ENCODE measurements at places on chromosomes 5 and 9.
A peak's percentile ranks its signal among the peaks of the same experiment; 100 is the strongest.

DNA sequence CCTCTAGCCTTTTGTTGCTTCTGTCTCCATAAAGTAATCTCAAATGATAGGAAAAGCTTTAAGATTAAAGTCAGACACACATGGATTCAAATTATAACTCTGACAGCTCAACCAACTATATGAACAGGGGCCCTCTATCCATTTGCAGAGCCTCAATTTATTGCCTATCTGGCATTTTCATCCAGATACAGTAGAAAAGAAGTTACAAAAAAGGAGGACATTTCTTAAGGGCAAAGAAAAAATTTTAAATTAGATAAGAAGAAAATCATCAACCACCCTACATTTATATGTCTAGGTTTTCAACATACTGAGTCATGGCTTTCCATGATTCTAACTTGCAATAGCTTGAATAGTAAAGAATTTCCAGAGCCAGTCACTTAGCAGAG lies 567.2 kb downstream of the CAAP1 start:
- DNase-seq, result no peak

DNA sequence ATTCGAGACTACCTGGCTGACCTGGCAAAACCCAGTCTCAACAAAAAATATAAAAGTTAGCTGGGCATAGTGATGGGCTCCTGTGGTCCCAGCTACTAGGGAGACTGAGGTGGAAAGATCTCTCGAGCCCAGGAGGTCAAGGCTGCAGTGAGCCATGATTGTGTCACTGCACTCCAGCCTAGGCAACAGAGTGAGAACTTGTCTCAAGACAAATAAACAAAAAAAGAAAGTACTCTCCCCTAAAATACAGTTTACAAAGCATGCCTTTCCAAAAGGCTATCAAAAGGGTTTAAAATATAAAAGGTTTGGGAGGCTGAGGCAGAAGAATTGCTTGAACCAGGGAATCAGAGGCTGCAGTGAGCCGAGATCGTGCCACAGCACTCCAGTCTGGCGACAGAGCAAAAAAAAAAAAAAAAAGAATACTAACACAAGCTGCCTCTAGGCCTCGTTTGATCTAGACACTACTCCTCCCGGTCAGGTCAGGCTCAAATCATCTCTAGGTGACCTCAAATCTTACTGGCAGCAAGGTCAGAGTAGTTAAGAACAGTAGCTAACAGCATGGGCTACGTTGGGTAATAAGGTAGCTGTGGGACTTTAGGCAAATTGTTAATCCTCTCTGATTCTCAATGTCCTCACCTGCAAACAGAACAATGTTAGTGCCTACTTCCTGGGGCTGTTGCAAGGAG lies 9.3 kb downstream of the NAIF1 start:
- no peak for DNase-seq

GRCh38 chr9:71796100-71796767 lies 27.9 kb upstream of the CEMIP2 start:
- peak; percentile 15 for DNase-seq

GRCh38 chr9:72855321-72855720 lies 97.5 kb downstream of the ALDH1A1 start:
- no peak for DNase-seq

DNA sequence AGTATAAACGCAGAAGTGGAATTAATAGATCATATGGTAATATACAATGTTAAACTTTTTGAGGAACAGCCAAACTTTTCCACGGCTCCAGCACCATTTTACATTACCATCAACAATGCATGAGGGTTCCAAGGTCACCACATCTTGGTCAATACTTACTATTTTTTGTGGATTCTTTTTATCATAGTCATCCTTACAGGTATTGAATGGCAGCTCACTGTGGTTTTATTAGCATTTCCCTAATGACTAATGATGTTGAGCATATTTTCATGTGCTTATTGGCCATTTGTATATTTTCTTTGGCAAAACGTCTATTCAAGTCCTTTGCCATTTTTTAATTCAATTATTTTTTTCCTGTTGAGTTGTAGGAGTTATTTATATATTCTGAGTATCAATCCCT lies 14.1 kb upstream of the RAPGEF6 start:
- no peak for DNase-seq

DNA sequence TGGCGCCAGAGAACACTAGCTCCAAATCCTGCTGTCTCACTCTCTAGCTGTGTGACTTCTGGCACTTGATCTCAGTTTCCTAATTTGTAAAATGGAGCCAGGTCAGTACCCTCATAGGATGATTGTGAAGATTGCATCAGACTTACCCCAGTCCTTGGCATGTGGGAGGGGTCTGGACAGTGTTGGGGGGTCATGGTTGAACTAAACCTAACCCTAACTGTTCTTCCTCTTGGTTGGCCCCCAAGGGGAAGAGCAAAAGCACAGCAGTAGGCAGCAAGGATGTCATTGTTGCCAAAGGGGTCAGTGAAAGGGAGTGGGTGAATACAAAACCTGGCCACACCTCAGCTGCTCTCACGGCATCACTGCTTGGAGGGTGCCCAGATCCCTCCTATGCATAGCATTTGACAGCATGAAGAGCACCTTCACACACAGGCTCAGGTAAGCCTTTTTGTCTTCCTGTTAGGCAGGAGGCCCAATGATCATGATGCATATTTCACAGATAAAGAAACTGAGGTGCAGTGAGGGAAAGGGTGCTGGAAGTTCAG lies 15.7 kb upstream of the CXCL14 start:
- no peak for DNase-seq

DNA sequence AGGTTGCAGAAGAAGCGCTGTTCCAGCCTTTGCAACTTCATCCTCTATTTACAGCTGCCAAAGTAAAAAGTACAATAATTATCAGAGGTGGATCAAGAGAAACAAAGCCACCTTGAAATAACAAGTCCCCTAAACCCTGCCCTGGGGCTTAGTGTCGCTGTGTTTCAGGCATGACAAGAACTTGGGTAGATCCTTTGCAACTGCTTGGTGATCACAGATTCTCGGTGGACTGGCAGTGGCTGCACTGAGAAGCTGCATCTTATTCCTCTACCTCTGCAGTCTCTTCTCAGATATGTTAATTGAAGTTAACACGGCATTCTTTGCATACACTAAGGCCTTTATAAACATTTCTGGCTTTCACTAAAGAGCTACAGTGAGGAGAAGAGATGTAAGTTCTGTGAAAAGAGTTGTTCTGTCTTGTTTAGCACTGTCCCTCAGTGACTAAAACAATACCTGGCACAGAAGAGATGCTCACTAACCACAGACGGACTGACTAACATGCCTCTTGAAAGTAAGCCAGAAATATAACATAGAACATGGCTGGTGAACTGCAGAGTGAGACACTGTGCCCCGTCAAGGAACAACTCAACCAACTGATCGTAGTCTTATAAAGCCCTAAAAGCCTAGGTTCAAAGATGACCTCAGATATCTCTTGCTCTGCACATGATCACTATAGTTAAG lies 144.2 kb downstream of the MLLT3 start:
- no peak for DNase-seq

GRCh38 chr5:127785098-127785927 lies 82.1 kb downstream of the CCDC192 start:
- DNase-seq, result peak; percentile 8

GRCh38 chr5:72921886-72922285 lies 34.0 kb upstream of the FCHO2 start:
- DNase-seq, result no peak

All from activated naive CD4-positive, alpha-beta T cell treated with Interleukin-2 at 50 U/mL for 16 hours (primary cell).